ENCODE measurements at places on chromosomes 4 and X.

- DNase-seq, result no peak
These were observed 3.7 kb downstream of the HHIP start for GRCh38 chr4:144649646-144650045.

GRCh38 chrX:110044346-110045249 is 41.7 kb downstream of the TMEM164 start:
- DNase-seq, result no peak

DNA sequence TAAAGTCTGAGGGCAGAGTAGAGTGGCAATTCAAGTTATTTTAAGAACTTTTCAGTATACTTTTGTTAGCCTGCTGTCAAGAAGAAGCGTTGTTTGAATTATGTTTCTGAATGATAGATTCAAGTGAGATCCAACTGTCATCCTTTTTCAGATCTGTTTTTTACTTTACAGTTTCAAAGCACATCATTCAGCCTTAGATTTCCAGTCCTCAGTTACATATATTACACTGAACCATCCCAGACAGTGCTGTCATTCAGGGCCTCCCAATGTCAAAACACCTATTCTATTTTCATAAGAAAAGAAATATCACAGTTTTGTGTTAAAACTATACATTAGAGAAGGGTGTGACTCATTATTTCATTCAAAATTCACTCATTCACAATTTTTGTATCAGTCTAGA is 856.9 kb downstream of the ADGRL3 start:
- no peak for DNase-seq

- no peak for DNase-seq
These were observed 9.2 kb upstream of the EOLA1 start for GRCh38 chrX:149531599-149531998.

DNA sequence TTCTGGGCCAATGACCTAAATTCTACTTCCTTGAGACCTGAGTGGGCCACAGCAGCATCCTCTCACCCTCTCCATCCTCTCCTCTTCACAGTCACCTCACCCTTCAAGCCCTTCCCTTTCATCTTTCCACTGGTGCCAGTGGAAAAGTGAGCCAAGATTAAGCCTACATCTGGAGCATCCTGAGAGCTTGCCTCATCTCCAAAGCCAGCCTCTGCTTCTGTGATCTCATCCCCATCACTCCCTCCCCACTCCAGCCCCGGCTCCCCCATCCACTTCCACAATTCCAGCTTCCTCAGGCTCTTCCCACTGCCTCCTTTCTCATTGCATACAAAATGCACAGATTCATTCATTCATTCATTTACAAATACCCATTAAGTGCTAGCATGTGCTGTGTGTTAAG is 10.1 kb upstream of the RASL11B start:
- no peak for DNase-seq

- DNase-seq, result no peak
These were observed 16.2 kb upstream of the S100G start for GRCh38 chrX:16633754-16634153.

GRCh38 chrX:45497290-45497689 is 296.6 kb upstream of the DIPK2B start:
- DNase-seq, result no peak

GRCh38 chrX:44506678-44507077 is 36.0 kb downstream of the FUNDC1 start:
- no peak for DNase-seq

DNA sequence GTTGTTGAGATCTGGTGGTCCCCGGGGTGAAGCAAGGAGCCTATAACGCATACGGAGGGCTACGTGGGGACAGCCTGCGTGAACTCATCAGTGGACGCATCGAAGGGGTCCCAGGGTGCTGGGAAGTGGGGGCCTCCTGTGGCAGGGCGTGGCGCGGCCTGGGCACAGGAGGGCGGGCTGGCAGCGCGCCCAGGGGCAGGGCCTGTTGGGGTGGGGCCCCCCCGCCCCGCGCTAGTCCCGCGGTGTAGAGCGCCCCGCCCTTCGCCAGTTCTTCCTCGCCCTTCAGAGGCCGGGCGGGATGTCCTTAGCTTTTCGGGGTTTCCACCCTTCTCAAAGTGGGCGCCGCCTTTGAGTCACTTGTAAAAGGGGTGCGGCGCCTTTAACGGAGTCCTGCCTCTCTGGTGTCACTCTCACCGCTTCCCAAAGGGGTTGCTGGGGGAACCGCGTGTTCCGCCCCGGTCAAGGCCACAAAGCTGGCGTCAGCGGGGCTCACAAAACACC is 632 bp downstream of the PLP2 start:
- DNase-seq, result peak; percentile 51

DNA sequence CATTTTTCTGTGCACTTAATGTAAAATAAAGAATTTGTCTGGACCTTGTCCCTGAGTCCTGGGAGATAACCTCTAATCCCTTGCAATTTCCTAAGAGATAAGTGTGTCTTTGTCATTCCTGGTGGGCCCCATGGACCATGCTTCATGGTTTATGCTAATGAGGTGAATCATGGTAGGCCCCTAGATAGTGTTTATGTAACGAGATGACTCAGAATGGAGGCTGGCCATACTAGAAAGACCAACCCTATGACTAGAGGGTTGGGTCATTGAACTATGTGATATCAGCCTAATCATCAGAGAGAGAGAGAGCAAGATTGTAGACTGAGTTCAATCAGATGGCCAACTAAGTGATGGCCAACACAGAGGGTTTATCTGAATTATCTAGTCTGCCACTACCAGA is 64.2 kb upstream of the NHSL2 start:
- DNase-seq, result no peak

DNA sequence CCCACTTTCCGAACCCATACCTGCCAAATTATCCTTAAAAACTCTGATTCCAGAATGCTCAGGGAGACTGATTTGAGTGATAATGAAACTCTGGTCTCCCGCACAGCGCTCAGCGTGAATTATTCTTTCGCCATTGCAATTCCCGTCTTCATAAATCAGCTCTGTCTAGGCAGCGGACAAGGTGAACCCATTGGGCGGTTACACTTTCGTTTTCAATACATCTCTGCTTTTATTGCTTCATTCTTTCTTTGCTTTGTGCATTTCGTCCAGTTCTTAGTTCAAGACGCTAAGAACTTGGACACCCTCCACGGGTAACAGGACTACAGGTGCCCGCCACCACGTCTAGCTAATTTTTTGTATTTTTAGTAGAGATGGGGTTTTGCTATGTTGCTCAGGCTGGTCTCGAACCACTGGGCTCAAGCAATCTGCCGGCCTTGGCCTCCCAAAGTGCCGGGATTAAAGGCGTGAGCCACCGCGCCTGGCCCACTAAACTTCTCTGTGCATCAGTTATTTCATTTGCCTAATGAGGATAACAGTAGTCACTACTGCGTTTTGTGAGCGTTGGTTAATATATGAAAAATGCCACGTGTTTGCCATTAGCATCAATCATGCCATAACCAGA is 936 bp upstream of the PGK1 start:
- DNase-seq, result no peak

DNA sequence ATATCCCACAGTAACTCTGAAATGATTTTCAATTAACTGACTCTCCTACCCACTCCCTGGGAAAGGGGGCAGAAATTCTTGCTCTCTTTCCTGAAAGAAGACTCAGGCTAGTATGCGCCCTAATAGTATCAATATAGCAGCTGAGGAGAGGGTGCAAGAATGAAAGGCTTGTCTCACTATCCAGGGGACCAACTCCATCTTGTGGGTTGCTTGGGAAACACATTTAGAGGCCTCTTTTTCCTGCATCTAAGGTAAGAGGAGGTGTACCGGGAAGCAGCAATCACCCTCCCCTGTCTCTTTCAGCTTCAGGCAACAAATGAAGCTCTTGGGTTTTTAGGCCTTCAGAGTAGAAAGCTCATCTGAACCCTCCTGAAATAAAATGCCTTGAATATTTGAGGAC is 11.3 kb downstream of the TMEM255A start:
- DNase-seq, result peak; percentile 3

DNA sequence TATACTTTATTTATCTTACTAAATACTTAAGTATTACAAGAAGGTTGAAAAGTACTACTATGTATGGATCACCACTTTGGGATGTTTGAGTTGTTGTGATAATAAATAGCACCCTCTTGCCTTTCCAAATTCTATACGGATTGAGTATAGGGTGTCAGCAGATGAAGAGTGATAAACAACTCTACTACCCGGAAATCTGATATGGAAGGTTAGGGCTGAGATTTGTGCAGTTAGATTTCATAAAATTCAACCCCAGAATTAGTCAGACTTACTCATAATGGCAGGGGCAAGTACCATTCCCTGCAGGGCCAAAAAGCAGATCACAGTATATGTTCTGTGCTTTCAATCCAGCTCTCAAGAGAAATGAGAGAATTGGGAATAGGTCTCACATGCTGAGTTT is 1008.9 kb upstream of the PCDH7 start:
- DNase-seq, result no peak

DNA sequence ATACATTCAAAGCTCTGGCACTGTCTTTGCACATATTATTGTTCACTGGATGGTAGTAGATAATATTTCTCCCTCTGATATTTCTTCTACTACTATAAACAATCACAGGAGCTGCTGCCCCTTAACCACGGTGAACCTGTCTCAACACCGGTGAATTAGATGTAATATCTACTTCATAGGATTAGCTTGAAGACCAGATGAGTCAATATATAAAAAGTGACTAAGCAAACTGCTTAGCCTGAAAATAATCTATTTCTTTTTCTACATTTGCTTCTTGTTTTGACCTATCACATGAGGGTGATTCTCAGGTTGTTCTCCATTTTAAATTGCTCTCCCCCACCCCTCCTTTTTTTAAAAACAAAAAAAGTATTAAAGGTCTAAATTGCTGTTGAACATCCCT is 645.5 kb downstream of the ANKRD50 start:
- no peak for DNase-seq

GRCh38 chr4:85058551-85058950 is 92.1 kb upstream of the WDFY3 start:
- no peak for DNase-seq

- no peak for DNase-seq
These were observed 336.8 kb upstream of the CLNK start for GRCh38 chr4:11021333-11021732.

GRCh38 chrX:32455704-32456103 is 755.6 kb downstream of the DMD start:
- DNase-seq, result no peak

DNA sequence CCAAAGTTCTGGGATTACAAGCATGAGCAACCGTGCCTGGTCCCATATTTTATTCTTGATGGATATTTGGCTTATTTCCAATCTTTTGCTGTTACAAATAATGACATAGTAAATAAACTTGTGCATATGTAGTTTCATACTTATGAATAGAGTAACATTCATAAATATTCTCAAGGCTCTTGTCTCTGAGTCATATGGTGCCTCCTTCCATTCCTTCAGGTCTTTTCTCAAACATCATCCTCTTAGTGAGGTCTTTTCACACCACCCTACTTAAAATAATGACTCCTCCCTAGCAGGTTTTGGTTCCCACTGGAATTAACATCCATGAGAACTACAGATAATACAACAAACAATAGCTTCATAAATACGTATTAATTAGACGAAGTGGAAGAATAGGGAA is 416.6 kb downstream of the IQCM start:
- DNase-seq, result no peak

- DNase-seq, result no peak
These were observed 39.7 kb downstream of the KLHL8 start for GRCh38 chr4:87180767-87181166.

DNA sequence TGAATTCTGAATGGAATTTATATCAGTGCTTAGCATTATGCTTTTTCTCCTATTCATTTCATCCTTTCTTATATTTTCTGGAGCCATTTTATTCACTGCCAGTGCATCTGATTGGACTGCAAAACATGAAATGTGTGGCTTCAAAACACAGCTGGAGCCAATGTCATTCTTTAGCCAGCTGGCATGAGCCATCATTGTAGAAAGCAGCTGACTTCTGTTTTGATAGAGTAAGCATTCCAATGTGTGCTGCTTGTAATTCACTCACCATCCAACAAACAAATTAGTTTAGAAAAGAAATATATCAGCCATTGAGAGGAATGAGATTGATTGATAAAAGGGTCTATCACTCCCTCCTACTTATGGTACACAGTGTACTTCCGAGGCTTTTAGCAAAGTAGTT is 2616.0 kb downstream of the ARAP2 start:
- DNase-seq, result no peak

- no peak for DNase-seq
These were observed 111.5 kb upstream of the SFRP2 start for GRCh38 chr4:153900426-153900825.

DNA sequence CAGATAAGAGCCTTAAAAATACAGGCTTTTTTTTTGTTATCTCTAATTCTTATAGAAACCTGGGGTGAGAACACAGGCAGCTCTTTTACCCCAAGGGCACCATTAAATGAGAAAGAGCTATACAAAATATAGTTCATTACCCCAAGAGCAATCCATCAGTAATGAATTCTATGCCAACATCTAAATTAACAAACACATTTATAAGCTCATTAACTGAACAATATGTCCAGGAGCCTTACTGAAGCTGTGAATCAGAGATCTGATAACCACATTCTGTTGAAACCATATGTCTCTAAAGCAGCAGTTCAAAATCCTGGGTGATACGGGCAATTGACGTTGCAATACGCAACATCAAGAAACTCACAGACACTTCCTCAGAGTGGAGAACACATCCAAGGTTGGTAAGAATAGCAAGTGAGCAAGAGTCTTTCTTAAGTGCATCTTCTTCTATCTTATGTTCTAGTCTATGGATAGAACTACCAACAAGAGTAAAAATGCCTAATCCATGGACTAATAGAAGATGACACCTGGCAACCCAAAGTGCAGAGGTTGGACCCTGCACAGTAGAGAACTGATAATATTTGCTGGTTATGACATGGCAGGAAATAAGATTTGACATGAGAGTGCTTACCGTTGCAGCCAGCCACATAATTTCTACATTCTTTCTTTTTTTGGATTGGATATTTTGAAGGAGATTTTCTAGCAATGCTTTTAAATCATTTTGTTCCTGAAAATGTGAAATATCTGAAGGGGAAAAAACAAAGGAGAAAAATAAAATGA is 449.3 kb downstream of the IL15 start:
- no peak for DNase-seq

GRCh38 chr4:102103368-102103767 is 241.9 kb downstream of the SLC39A8 start:
- DNase-seq, result no peak

DNA sequence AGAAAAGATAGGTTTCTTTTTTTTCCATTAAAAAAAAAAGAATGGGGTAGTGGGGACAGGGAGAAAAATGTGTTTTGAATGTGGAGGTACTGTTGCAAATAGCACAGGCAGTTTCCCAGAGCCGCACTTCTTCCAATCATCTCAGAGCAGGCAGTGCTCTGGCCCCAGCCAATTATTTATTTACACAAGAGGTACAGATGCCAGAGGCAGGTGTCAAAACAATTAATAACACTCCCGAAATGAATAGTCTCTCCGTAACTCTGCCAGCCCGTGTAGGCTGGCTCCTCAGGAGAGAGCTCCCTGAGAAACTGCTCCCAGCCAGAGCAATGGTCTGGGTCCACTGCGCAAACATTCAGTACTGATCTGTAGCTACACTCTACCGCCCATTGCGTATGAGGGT is 130.8 kb upstream of the IL1RAPL2 start:
- no peak for DNase-seq

DNA sequence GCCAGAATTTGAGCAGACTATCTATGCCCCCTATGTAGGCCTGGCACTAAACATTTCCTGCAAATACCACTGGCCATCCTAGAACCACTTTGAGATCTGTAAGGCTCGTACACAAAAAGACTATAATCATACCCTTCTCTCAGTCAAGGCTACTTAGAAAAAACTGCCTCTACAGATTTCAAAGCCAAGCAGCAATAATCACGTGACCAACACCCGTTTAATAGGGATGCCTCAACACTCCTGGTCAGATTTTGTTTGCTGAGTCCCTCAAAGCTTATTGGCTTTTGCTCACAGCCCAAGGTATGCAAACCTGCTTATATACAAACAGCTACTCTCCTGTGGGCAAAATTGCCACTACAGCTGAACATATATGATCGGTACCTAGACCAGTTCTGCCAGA is 897 bp downstream of the COX7B2 start:
- DNase-seq, result no peak

All from ACHN (cell line).